Kidney (tissue), 22 donors: ENCODE measurements at places on chromosomes 11 and 22. TPM values are rescaled to one million over a fixed set of nuclear protein-coding genes. Genes with fewer than 3 reads are reported as not detected.

DNA sequence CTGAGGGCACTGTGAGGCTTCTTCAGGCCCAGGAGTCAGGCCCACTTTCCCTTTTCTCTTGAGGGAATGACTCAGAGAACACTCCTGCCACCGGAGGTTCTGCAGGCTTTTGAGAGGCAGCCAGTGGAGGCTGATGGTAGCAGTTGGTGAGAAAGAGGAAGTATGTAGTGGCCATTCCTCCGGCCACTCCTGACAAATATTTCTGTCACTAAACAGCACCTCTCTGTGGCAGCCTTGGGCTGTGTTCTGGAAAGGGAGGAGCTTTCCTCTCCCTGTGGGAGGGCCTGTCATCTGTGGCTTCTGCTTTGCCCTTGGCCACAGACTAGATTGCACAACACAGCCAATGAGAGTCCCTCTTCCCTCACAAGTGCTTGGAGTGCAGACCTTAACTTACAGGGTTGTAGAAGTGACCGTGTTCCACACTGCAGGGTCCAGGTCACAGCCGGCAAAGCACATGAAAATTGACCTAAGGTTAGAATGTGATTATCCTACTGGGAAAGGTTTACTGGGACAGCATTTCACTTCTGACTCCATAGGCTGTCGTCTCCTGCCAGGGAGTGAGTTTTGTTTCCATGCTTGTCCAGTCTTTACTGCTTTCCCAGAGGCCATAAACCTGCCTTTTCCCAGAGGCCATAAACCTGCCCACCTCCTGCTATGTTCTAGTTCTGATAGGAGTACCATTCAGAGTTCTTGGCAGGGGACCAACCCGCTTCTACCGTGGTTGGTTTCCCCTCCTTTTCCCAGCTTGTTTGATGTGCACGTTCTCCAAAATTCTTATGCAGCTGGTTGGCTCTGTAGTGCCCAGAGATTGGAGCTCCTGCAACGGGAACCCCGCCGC, 33.3 kb downstream of the MARK2 start:
- H3K4me3 ChIP-seq = peak overlapping the region; percentile 2
- H3K36me3 ChIP-seq = no peaks in the 10 kb centered on the region
- peaks cover 52% of the 10 kb centered on the region for H3K4me1 ChIP-seq
- H3K27me3 ChIP-seq = no peaks in the 10 kb centered on the region
- peak overlapping the region; percentile 71 for H3K27ac ChIP-seq
- DNase-seq = peak; percentile 79

DNA sequence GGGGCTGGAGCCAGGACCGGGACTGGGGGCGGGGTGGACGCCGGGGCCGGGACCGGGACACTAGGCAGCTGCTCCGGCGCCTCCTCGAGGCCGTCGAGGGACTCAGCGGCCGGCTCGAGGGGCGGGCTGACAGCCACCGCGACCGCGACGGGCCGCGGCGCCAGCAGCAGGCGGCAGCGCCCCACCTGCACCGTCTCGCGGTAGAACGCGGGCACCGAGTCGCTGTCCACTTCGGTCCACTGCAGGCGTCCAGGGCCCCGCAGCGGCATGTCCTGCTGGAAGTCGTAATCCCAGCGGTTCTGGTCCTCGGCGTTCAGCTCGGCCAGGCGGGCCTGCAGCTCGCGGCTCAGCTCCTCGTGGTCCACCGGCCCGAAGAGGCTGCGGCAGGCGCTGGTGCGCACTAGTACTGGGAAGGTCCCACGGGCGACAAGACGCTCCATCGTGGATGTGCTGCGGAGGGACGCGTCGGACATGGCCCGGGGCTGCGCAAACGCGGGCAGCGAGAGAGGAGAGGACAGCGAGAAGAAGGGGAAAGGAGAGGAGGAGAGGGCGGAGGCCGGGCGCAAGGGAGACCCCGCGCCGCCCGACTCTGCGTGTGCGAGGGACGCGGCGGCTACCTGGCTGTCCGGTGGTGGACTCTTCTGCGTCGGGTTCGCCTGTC, 428 bp downstream of the CDKN1C start:
- H3K27me3 ChIP-seq = no peaks in the 10 kb centered on the region
- no peaks in the 10 kb centered on the region for H3K4me1 ChIP-seq
- peak; percentile 87 for DNase-seq
- H3K36me3 ChIP-seq = no peaks in the 10 kb centered on the region
- peak overlapping the region; percentile 76 for H3K27ac ChIP-seq

Gene P2RY6
- 6.7 TPM for polyA plus RNA-seq

Gene TRIM49
- polyA plus RNA-seq = not detected

Gene SPI1
- 7.3 TPM for polyA plus RNA-seq

Gene MB
- polyA plus RNA-seq = 0.84 TPM
